T follicular helper cell (primary cell): ENCODE measurements at places on chromosomes 16 and 17.
A peak's percentile ranks its signal among the peaks of the same experiment; 100 is the strongest.

DNA sequence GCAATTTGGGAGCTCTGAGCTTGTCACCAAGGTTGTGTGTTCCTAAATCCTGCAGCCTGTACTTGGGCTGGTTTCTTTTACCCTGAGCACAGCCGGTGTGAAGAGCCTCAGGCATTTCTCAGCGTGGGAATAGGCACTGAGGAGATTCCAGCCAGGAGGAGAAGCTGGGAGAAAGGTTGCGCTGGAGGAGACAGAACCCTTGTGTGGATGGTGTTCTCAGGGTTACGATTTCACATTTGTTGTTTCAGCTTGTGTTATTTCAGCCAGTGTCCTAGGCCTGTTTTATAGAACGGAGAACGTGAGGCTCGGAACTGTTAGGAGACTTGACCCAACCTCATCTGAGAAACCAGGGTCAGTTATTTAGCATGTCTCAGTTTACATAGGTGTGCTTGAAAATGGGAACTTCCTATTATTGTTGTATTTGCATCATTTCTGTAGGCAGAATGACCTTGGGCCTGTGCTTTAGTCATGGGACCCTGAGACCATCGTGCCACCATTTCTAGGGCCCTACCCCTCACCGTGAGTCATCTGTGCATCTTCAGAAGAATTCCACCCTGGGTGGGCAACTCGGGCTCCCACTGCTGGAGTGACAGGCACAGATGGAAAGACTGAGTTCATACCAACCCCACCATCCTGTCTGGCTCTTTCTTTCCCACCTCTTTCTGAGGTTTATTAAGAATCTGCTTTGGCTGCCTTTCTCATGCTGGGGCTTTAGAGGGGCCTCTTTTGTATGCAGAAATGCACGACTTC is 134.9 kb downstream of the MSI2 start:
- DNase-seq, result no peak

DNA sequence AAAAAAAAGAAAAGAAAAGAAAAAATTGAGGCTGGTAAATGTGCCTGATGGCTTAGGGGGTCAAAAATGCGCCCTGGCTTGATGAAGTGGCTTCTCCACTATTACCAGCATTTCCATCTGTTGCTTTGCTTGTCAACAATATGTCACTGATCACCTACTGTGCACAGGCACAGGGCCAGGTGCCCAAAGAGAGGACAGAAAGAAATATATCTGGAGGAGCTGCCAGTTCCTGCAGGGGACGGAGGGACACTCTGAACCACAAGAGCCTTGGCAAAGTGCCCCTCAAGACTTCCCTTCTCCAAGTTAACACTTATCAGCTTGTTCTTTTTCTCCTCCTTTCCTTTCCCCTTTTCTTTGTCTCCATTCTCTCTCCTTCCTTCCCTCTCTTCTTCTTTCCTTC is 34.7 kb downstream of the GINS3 start:
- no peak for DNase-seq

DNA sequence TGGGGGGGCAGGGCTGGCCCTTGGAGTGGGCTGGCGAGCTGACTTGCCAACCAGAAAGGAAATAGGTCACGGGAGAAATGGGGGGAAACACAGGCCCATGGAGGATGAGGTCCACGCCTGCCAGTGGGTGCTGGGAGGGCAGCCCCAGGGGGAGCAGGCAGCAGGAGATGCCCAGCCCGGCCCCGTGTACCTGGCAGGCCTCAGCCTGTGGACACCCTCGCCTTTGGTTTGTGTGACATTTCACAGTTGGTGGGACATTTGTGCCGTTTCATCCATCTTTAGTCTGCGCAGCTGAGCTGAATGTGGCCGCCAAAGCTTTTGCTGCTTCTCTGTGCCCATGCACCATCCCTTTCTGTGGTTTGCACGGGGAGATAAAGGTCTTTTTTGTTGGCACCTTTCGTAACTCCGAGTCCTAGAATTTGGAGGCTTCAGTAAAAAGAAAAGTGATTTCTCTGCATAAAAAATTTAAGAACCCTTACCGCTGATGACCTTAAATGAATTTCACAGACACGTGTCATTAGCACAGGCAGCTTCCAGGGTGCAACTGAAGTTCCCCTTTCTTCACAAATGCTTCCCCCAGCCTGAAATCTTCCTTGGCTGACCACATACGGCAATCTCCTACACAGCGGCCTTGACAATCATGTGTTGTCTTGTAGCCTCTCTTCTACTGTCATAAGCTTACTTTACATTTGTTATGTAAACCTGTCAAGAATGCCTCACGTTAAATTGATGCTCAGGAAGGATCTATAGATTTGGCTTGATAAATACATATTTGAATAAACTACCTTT is 193.6 kb downstream of the RPTOR start:
- no peak for DNase-seq

GRCh38 chr17:7393613-7394451 is 493 bp downstream of the PLSCR3 start:
- DNase-seq, result peak; percentile 59

DNA sequence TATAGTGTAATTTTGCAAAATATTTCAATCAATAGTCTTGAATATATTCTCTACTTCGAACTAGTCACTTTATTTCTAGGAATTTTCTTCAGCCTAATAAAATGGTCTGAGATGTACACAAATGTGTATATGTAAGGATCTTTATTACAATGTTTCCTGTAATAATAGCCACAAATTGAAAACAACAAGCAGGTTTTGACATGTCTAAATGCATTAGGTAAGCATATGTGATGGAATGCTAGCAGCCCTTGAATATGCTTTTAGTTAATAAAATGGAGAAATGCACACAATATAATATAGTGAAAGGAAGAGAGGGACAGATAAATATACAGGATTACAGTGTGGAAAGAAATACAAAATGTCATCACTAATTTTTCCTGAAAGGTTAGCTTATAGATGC is 196.5 kb upstream of the IRX5 start:
- no peak for DNase-seq

DNA sequence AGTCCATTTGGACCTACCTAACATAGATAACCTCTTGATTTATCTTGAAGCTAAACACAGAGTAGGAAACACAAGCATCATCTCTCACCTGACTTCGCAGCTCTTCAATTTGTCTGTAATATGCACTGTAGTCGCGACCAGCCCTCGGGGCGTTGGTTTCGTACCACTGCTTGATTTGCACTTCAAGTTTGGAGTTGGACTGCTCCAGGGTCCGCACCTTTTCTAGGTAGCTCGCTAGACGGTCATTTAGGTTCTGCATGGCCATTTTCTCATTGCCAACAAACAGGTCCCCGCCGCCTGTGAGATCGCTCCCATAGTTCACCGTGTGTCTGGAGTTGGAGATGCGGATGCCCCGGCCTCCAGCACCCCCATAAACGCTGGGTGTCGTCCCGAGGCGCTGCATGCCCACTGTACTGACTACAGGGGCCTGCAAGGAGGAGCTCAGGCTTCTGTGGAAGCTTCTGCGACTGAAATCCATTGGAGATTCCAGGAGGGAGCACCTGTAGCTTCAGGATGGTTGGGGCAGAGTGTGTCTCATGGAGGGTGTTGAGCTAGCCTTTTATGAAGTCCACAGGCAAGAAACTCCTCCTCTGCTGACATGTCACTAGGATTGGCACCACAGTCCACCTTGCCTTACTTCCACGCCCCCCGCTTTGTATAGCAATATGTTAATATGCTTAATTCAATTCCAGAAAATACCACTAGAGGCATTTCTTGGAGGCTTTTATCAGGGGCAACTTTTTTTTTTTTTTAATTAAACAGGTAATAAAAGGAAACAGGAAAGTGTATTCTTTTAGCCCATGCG is at the start of gene KRT20:
Gene KRT20 (minus strand): TSS at position 535 of the 805 bp plus-strand sequence. CDS start 57 bp downstream, at position 478.
- DNase-seq, result no peak

DNA sequence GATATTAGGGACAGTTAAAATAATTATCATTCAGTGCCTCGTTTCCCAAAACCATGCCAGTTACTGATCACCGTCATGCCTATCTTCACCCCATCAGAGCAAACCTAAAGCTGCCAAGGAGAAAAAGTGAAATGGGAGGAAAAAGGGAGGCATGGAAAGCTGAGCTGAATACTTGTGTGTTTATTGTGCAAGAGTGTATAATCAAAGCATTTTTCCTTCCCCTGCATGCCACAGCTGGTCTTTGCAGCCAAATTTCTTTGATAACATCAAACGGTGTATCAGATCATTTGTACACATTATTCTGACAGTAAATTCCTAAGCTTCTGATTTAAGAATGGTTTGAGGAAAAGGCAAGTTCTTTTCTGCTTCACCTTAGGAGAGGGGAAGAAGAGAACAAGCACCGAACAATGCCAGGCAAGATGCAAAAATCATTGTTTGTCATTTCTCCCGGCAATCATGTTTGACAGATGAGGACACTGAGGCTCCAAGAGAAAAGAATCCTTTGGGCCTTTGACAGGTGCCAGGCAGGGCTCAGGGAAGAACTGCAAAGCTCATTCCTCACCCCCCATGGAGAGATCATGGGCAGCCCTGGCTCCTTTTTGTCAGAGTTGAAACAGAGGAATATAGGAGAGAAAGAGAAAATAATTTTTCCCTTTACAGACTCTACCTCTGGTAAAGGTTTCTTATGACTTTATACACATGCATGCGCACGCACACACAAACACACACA is 51.4 kb upstream of the ARHGAP44 start:
- no peak for DNase-seq

- no peak for DNase-seq
Observed at GRCh38 chr17:46887717-46888116, 35.2 kb upstream of the GOSR2 start.

DNA sequence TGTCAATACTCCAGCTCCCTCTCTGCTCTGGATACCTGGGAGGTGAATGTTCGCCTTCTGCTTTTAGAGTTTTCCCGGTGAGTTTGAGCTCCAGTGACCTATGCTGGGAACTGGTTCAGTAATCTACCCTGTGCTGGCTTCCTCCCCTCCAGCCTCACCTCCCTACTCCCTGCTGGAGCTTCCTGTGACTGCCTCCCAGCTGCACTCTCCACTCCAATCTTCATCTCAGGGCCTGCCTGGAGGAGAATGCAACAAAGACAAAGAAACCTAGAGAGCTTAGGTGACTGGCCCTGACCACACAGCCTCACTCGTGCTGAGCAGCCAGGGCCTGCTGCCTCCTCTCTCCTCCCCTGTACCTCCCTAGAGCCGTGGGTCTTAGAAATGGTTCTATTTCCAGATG is 101.6 kb upstream of the FOXF1 start:
- DNase-seq, result no peak

DNA sequence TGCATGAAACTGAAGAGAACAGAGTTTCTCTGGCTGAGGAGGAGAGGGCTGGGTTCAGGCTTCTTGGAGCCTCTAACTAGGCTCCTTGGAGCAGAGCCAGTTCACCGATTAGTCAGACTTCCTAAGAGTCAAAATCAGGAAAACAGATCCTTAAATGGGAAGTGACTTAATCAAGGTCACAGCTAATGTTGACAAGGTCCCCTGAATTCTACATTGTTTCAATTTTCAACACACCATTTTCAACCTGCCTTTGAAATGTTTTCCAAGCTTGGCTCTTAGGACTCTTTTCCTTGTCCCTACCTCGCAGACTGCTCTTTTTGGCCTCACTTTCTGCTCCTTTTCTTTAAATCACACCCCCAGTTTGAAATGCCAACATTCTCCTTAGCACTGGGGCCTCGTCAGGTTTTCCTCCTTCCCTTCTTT is 16.3 kb downstream of the MYL4 start:
- no peak for DNase-seq

DNA sequence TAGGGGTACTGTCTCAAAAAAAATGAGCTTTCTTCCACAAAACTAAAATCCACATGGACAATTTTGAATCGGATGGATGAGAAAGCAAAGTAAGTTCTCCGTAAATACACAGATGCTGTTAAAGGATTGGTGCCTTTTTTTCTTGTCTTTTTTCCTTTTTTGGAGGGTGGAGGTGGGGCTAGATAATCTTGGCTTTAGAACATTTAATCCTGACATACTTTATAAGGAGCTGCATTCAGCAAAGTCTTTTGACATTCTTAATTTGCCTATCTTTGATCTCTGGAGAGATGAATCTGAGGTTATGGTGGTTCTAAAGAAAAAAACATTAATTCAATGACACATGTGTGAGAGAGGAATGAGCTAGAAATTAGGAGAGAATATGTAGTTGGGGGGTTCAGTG is 312.3 kb upstream of the KCNJ16 start:
- no peak for DNase-seq

DNA sequence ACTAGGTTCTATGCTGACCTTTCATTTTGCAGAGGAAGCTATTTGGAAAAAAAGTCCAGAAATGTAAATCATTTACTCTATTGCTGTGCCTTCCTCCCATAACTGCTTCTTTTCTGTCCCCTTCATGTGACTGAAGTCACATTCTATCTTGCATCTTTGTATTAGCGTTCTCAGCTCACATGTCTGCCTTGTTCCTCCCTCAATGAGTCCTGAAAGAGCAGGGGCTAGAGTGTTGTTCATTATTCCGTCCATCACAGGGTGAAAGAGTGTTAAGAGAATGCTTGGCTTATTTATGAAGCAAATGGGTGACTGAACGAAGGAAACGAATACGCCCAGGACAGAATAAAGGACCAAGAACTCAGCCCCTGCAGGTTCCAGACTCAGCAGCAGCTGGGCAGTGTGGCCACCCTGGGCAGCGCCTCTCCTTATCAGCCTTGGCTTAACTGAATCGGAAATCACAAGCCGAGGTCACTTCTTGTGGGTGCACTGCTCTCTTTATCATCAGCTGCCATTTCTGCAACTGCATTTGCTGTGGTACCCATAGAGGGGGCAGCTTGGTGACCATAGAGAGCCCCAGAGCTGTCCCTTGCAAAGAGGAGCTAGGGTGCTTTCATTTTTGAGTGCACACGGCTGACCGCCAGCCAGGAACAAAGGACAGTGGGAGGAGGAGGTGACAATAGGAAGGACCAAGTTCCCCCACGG is 1.8 kb upstream of the PIK3R6 start:
- no peak for DNase-seq

DNA sequence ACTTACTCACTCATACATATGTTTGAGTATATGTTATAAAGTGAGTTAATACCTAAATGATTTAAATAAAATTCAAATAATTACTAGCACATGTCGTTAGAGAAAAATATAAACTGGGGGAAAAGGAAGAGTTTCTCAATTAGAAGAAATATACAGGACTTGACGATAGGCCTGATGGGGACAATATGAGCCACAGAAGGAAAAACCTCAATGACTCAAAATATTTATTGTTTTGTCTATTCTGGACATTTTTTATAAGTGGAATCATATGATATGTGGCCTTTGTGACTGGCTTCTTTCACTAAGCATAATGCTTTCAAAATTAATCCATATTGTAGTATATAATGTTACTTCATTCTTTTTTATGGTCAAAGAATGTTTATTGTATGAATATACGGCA is 339.2 kb upstream of the PMFBP1 start:
- no peak for DNase-seq

- no peak for DNase-seq
Observed at GRCh38 chr17:77107506-77108433, 33.0 kb upstream of the SEC14L1 start.
